Motor neuron (in vitro differentiated cells): ENCODE measurements at places on chromosomes 11 and 22. TPM values are rescaled to one million over a fixed set of nuclear protein-coding genes. Genes with fewer than 3 reads are reported as not detected.

Gene PEX26
- total RNA-seq: 21.1 and 25.1 TPM in 2 replicates

DNA sequence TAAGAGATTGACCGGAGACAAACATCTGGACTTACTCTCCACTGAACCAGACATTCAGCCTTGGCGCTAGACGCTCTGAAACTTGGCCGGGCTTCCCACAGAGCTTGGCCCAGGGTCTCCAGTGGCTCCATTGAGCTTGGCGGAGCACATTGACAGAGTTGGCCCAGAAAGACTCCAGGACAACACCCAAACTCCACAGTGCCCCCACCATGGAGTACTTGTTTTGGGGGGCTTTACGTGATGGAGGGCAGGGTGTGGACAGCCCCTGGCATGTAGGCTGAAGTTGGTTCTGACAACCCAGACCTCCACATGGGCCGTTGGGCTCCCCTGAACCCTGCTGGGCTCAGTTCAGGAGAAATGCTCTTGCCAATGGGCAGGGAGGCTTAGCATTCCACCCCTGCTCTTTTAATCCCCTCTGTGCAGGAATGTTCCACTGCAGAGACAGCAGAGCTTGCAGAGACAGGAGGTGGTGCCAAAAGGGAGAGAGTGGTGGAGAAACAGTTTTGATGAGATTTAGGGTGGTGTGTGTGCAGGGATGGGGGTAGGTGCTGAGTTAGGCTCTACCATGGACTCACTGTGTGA is 102.4 kb upstream of the TIMP3 start:
- no peak for ATAC-seq

- ATAC-seq: no peak
Measured at GRCh38 chr11:65883058-65883761, 3.6 kb downstream of the CTSW start.

DNA sequence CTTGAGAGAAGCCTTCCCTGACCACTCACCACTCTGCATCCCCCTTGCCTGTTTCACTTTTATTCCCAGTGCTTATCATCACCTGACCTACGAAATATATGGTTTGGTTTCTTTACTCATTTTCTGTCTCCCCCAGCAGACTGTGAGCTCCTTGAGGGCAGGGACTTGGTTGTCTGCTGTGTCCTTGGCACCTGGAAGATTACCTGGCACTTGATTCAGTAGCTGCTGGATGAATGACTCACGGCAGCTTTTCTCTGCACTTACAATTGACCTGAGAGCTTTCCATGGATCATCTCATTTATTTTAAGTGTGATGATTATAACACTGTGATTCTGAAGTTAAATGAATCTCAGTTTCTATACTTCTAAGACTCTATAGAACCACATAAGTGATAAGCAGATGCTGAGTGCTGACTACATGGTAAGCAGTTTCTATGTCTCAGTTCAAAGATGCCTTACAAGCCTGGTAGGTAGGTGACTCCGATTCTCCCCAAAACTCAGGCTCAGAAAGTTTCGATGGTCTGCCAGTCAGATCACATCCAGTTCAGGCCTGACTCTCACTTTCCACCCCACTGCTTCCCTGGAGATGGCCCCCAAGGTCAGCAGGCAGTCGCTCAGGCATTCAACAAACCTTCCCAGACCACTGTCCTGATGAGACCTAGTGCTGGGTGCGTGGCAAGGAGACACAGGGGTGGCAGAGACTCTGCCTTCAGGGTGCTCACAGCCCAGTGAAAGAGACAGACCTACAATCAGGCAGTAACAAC is 11.6 kb downstream of the IL2RB start:
- no peak for ATAC-seq

- no peak for ATAC-seq
Measured at GRCh38 chr22:42170946-42171345, 40.3 kb upstream of the CYP2D6 start.

- no peak for ATAC-seq
Measured at GRCh38 chr11:120424970-120425332, 86.6 kb upstream of the GRIK4 start.

GRCh38 chr11:103483996-103484395 is 374.8 kb downstream of the DYNC2H1 start:
- no peak for ATAC-seq

DNA sequence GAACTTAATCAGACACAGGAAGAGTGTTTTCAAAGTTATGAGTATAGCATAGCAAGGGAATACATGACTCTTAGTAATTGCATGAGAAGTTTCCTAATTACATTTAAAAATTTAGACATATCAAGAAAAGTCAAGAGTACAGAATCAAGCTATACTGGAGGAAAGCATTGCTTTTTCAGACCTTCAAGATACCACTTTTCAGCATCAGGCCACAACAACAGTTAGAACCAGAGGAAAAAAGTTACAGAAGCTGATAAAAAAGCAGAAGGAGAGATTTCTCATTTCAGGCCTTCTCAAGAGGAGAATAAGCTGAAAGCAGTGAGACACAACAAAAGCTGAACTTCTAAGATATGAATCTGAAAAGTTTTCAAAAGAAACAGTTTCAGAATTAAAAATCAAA is 28.1 kb upstream of the QSER1 start:
- no peak for ATAC-seq

GRCh38 chr11:57164317-57164716 is 17.4 kb upstream of the LRRC55 start:
- no peak for ATAC-seq

GRCh38 chr11:60912851-60913528 is 968 bp upstream of the TMEM109 start:
- ATAC-seq: no peak
